CD4-positive, alpha-beta T cell (primary cell): ENCODE measurements at places on chromosomes 16 and 17.

- DNase-seq = peak; percentile 95
Measured at GRCh38 chr17:7851438-7852261, 3.2 kb upstream of the TMEM88 start.

GRCh38 chr17:4448197-4448980, 14.6 kb downstream of the SPNS3 start:
- no peak for DNase-seq

DNA sequence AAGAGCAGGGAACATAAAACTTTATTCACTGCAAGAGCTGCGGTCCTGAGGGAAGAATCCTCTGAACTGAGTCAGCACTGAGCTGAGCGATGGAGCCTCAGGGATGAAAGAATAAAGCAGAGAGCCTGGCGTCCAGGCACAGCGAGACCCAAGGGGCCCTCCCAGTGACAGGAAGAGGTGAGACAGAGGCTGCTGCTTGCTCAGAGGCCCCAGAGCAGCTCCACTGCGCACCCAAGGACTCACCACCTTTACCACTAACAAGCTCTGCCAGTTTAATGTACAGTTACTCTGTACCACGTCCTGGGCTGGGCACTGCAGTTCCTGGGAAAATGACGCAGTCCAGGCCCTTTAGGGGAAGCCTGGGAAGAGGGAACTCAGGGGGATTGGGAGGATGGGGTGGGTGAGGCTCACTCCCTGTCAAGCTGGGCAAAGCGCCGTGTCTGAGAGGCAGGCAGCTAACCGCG, 5.6 kb downstream of the GFAP start:
- DNase-seq = no peak

DNA sequence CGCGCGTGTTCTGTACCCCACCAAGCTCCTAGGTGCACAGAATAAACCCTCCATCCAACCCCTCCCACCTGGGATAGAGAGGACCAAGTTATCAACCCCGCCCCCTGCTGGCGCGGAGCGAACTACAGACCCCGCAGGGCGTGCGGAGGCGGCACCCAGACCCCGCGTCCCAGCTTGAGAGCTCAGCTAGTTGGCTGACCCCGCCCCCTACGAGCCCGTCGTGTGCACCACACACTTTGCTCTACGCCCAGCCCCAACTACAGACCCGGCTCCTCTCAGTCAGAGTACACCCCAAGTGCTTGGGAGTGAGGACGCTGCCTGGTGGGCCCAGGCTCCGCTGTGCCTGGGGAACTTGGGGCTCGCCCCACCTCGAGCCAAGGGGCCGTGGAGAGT, 1.5 kb downstream of the GRIN2A start:
- DNase-seq = no peak

DNA sequence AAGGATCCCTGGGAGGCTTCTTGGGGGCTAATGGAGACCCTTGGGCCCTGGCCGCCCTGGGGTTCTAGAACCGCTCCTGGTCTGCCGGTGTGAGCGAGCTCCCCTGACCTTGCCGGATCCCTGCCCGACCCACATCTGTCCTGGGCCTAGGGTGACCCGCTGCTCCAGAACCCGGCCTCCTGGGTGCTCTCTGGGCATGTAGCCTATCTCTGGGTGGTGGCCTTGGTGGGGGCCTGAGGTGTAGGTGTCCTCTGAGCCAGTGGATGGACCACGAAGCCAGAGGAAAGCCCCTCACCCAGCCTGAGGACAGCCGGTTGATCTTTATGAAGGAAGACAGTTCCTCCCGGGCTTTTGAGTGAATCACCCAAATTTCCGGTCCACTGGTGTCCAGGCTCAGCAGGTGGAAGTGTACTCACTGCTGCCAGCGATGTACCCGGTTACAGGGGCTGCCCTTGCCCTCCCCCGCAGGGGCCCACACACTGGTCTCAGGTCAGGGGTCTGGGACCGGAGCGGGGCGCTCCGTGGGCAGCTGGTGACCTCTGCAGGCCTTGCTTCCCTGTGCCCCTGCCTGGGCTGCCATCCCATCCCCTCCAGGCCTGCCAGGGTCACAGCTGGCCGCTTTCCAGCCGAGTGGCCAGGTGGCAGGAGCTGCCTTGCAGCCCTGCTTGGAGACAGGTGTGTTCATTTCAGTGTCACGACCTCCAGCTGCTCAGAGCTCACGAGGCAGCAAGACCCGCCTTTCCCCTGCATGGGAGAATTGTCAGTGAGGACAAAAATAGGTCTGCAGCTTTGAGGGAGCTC, 10.5 kb upstream of the GSE1 start:
- DNase-seq = no peak

- DNase-seq = no peak
Measured at GRCh38 chr17:75795820-75796607, 11.4 kb downstream of the UNK start.

GRCh38 chr17:27792095-27792494, 8.2 kb downstream of the NOS2 start:
- DNase-seq = no peak

DNA sequence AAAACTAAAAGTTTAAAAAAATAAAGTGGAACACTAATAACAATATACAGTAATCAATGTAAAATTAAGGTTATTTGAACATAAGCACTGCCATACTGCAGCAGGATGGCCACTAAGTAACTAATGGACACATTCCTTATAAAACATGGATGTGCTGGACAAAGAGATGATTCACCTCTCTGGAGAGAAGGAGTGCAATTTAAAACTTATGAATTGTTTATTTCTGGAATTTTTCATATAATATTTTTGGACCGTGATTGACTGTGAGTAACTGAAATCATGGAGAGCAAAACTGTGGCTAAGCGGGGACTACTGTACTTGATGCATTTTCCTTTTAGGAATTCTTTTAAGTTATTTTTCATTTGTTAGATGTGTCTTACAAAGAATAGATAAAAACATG, 21.8 kb downstream of the CBFB start:
- no peak for DNase-seq

GRCh38 chr17:32516450-32516849, 29.7 kb downstream of the CDK5R1 start:
- DNase-seq = no peak

DNA sequence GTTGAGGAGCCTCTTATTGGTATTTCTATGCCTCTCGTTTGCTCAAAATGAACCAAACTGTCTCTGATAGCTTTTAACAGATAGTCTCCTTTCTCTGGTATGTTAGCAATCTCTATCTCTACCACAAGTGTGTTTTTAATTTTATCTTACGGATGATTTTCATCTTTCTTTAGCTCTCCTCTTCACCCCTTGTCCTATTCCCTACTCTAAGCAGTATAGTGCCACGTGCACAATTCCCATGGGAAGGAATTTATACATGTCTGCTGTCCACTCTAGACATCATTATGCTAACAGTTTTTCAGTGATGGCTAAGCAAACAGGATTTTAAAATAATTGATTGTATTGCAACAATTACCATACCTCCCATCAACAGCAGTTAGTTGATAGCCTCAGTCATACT, 177.3 kb downstream of the CYB561 start:
- DNase-seq = no peak

DNA sequence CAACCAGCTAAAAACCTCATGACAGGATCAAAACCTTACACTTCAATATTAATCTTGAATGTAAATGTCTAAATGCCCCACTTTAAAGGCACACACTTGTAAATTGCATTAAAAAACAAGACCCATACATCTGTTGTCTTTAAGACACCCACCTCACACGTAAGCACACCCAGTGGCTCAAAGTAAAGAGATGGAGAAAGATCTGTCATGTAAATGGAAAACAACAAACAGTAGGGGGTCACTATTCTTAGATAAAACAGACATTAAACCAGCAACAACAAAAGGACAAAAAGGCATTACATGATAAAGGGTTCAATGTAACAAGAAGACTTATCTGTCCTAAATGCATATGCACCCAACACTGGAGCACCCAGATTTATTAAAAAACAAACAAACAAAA, 35.6 kb downstream of the SDR42E1 start:
- DNase-seq = no peak

- DNase-seq = no peak
Measured at GRCh38 chr16:70594569-70594968, 51.8 kb upstream of the IL34 start.

DNA sequence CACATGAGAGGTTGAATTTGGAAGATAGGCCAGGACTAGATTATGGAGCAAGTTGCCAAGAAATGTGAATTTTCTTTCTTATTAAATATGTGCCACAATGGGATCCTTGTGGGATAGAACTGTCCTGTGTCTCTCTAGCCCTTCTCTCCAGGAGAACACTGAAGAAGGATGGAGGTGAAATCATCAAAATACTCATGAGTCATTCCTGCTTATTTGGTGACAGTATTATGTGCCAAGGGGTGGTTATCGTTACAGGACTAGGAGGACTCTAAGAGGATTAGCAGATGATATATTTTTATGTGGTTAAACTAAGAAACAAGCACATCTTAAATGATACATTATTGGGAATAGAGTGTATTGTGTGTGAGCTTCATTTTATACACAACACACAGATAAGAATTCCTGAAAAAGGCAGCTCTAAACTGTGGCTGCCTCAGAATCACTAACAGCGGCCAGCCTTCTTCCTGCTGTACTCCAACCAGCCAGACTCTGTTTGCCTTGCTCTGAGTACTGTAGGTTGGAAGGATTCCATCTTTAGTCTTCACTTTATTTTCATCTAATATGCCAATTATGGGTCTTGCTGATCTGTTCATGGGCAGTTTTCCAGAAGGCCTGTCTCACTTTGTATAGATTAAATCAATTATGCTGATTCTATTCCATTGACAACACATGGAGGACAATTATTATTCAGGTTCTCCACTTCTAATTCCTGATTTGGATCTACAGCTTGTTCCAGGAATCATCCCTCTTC, 325.8 kb downstream of the ABCC12 start:
- no peak for DNase-seq

DNA sequence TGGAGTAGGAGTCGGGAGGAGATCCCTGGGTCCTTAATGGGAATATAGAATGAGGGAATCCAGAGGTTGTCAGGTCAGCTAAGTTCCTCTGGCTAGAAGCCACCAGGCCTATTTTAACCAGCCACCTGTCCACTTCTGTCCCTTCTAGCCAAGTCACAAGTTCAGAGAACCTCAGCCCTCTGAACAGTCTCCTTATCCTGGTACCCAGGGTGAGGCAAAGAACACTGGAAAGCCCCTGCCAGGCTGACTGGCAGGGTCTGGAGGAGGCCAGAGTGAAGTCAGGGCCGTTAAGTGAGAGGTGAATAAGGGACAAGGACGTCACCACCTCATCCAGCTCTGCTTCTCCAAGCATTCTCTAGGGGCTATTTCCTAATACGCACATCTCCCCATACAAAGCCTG, 2.7 kb downstream of the CTDNEP1 start:
- no peak for DNase-seq
